Activated CD4-positive, CD25-positive, alpha-beta regulatory T cell treated with anti-CD3 and anti-CD28 coated beads, Interleukin-2, amount 50 U/mL, for 72 hours (primary cell): ENCODE measurements at places on chromosomes 11 and 22.

- no peak for DNase-seq
Measured at GRCh38 chr11:3944198-3944597, 88.7 kb downstream of the STIM1 start.

DNA sequence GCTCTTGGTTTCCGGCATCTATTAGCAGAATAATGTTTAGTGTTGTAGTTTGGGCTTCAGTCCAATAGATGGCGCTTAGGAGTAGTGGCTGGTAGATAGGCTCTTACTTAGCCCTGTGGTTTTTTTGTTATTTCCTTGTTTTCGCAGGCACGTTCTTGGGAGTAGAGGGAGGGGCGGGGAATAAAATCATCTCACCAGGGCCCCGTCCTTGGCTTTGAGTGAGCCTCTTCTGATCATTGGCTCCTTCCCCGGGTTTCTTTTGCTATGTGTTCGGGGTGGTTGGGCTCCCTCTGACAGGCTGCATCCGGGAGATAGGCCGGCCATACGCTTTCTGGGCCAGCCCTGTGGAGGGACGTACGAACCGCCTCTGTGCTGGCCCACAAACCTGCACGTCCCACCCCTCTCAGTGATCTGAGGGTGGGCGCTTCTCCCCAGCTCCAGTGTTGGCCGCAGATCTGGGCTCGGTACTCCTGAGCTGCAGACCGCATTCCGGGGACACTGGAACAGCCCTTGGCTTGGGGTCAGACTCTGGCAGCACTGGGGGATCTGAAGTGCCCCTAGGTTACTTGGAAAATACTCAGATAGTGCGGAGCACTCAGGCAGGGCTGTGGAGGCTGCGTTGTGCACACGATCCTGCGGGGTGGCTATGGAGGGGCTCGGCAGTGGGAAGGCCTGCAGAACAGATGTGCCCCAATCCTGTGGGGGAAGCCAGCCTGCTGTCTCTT lies 217.0 kb downstream of the DYNC2H1 start:
- DNase-seq = no peak

- DNase-seq = no peak
Measured at GRCh38 chr11:29008481-29008880, 900.3 kb downstream of the METTL15 start.

GRCh38 chr11:114392735-114393667 lies 7.3 kb downstream of the C11orf71 start:
- DNase-seq = no peak

GRCh38 chr11:44997566-44997965 lies 46.9 kb upstream of the TP53I11 start:
- no peak for DNase-seq

- DNase-seq = no peak
Measured at GRCh38 chr22:32407936-32408335, 4.1 kb downstream of the RTCB start.

- DNase-seq = no peak
Measured at GRCh38 chr11:35923452-35923851, 20.4 kb upstream of the LDLRAD3 start.

- no peak for DNase-seq
Measured at GRCh38 chr22:29190918-29191317, 14.8 kb upstream of the EMID1 start.

GRCh38 chr11:79098146-79098545 lies 342.7 kb downstream of the TENM4 start:
- DNase-seq = no peak

- no peak for DNase-seq
Measured at GRCh38 chr11:32013603-32014002, 77.3 kb upstream of the RCN1 start.

DNA sequence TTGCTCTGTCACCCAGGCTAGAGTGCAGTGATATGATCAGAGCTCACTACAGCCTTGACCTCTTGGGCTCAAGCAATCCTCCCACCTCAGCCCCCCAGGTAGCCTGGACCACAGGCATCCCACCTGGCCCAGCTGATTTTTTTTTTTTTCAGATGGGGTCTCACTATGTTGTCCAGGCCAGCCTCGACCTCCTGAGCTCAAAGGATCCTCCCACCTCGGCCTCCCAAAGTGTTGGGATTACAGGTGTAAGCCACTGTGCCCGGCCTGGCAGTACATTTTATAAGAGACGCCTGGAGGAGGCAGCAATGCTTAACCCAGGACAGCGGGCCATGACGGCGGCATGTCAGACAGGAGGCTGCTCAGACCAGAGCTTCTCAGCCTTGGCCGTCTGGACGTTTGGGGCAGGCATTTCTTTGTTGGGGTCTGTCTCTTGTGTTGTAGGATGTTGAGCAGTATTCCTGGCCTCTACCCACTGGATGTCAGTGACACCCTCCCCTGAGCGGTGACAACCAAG lies 4.3 kb downstream of the LGALS2 start:
- DNase-seq = no peak
